ENCODE measurements at places on chromosomes 11 and 22.
A peak's percentile ranks its signal among the peaks of the same experiment; 100 is the strongest.

DNA sequence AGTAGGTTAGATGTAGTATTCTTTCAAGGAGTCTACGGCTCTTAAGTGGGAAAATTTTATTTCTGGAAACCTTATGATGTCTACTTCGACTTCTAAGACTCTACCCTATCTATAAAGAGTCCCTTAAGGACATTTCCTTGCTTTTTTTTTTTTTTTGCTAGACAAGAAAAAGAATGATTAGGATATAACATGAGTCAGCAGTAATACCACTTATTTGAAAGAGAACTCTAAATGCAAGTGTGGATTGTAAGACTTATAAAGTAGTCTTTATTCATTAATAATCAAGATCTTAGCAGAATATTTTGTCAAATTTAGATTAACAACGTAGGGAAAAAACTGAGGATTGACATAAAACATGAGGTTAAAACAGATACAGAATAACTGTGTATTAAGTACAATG lies 71.0 kb downstream of the DKK3 start:
- H3K4me1 ChIP-seq, result no peaks in the 10 kb centered on the region
- no peak overlapping the region for H3K4me3 ChIP-seq
- no peak for DNase-seq
- no peaks in the 10 kb centered on the region for H3K27me3 ChIP-seq

DNA sequence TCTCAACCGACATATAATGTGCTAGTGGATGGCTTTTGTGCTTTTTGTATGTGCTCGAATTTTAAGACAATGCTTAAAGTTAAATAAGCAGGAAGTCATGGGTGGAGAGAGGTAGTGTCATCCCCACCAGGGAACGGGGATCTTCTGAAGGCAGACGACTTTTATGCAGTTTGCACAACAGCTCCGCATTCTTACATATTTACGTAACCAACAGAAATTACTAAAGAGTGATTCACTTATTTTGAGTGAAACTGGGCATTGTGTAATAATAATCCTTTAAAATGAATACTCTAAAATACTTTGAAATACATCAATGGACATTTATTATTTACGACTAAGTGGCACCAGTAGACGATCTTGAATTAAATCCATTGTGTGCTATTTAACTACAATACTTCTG lies 305.1 kb downstream of the CNTN5 start:
- no peaks in the 10 kb centered on the region for H3K27me3 ChIP-seq
- no peak for DNase-seq
- H3K27ac ChIP-seq, result no peak overlapping the region
- no peaks in the 10 kb centered on the region for H3K4me1 ChIP-seq

GRCh38 chr22:49137206-49137840 lies 690.4 kb downstream of the BRD1 start:
- DNase-seq, result no peak
- no peaks in the 10 kb centered on the region for H3K4me1 ChIP-seq
- peaks cover 48% of the 10 kb centered on the region for H3K27me3 ChIP-seq
- H3K27ac ChIP-seq, result no peak overlapping the region

- no peak overlapping the region for H3K27ac ChIP-seq
- H3K4me3 ChIP-seq, result no peak overlapping the region
- H3K36me3 ChIP-seq, result no peaks in the 10 kb centered on the region
Observed at GRCh38 chr11:71551711-71552110, 3.5 kb downstream of the KRTAP5-9 start.

DNA sequence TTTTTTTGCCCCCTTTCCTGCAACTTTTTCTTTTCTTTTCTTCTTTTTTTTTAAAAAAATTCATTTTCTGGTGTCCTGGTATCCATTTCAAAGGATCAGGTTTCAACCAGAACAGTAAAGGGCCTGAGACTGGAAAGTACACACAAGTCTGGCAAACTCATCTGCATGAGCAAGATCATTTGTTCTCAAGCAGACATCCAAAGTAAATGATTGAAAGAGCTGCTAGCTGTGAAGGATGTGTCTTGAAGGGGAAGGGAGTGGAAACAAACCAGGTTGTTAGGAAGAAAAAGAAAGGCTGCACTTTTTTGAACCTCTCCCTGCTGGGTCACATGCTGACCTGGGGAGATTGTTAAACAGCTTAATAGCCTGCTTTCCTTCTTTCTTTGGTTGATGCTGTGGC lies 5.3 kb downstream of the YAP1 start:
- no peaks in the 10 kb centered on the region for H3K27me3 ChIP-seq
- peaks cover 3% of the 10 kb centered on the region for H3K36me3 ChIP-seq
- peak overlapping the region; percentile 48 for H3K27ac ChIP-seq
- no peak overlapping the region for H3K4me3 ChIP-seq
- H3K4me1 ChIP-seq, result peaks cover 36% of the 10 kb centered on the region
- DNase-seq, result no peak

- no peak overlapping the region for H3K27ac ChIP-seq
- H3K4me1 ChIP-seq, result no peaks in the 10 kb centered on the region
Observed at GRCh38 chr22:17149076-17149815, 9.8 kb downstream of the HDHD5 start.

DNA sequence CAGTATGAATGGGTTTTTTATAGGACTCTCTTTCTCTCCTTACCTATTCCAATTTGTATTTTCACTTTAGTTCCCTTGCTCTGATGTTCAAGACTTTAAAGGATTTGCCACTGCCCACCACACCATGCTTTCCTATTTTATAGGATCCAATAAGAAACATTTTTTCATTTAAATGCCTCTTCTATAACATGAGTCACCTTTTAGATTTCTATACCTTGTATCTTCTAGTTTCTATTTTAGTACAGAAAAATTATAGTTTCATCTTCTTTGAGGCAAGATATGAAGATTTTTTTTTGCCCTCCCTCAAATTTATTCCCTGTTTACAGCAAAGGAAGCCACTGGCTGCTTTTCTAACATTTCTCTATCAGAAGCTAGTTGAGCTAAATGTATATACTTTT lies 76.8 kb downstream of the ARFGAP2 start:
- H3K27me3 ChIP-seq, result no peaks in the 10 kb centered on the region
- no peak for DNase-seq
- H3K36me3 ChIP-seq, result no peaks in the 10 kb centered on the region

GRCh38 chr11:36385121-36385970 lies 89.3 kb downstream of the PRR5L start:
- H3K27me3 ChIP-seq, result no peaks in the 10 kb centered on the region
- no peaks in the 10 kb centered on the region for H3K36me3 ChIP-seq
- H3K27ac ChIP-seq, result no peak overlapping the region
- no peak for DNase-seq

- H3K27me3 ChIP-seq, result no peaks in the 10 kb centered on the region
- no peak overlapping the region for H3K4me3 ChIP-seq
- H3K36me3 ChIP-seq, result no peaks in the 10 kb centered on the region
- no peak for DNase-seq
- H3K27ac ChIP-seq, result peak overlapping the region; percentile 92
- H3K4me1 ChIP-seq, result peaks cover 19% of the 10 kb centered on the region
Observed at GRCh38 chr11:67631411-67631810, 1.7 kb upstream of the NUDT8 start.

DNA sequence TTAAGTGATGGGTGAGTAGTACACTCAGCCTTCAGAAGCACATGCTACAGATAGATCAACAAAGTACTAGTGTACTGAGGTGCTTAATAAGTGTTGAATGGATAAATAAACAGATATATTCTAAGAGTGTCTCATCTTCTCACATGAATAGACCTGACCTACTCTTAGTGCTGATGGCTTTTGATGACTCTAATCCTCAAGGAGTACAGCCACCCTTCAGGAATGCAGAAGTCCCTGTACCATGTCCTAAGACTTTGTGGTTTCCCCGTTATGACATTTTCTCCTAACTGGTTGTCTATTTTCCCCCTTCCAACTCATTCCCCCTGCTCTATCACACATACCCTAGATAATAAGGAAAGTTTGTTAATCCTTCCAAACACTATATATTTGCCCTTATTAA lies 61.6 kb downstream of the C11orf65 start:
- H3K27ac ChIP-seq, result no peak overlapping the region
- DNase-seq, result no peak
- H3K36me3 ChIP-seq, result no peaks in the 10 kb centered on the region
- H3K27me3 ChIP-seq, result no peaks in the 10 kb centered on the region

DNA sequence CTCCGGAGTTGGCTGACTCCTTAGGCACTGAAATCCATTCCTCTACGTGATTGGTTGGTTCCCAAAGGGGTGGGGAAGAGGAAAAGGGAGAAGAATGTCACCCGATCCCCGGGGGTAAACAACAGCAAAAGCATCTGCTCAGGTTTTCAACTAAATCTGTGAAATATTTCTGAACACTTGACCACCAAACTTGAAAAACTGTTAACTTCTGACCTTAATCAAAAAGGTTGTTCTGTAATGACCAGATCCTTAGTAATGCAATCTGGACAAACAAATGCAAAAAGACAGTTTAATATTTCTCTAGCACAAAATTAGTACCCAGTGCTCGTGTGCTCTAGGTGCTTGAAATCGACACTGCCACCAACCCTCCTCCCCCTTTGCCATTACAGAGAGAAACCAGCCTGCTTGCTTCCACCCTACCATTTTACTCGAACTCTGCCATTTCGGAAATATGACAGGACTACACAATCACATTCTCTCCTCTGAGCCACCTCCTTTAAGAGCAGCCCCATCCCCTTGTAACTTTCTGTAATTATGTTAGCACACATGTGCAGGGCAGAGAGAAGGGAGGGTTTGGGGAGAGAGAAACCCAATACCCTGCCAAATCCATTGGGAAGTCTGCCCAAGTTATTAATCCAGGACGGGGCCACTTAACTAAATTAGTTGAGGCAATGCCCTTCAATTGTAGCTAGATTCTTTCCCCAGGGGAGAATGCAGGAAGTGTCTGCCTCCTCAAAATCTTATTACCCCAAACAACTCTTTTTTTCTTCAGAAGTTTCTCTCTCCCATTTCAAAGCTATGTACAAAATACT lies 113.8 kb downstream of the RBFOX2 start:
- no peaks in the 10 kb centered on the region for H3K36me3 ChIP-seq
- peaks cover 68% of the 10 kb centered on the region for H3K4me1 ChIP-seq

GRCh38 chr22:44084044-44084772 lies 60.1 kb downstream of the PARVB start:
- no peaks in the 10 kb centered on the region for H3K27me3 ChIP-seq
- peaks cover 2% of the 10 kb centered on the region for H3K4me1 ChIP-seq
- no peak for DNase-seq
- H3K27ac ChIP-seq, result no peak overlapping the region

DNA sequence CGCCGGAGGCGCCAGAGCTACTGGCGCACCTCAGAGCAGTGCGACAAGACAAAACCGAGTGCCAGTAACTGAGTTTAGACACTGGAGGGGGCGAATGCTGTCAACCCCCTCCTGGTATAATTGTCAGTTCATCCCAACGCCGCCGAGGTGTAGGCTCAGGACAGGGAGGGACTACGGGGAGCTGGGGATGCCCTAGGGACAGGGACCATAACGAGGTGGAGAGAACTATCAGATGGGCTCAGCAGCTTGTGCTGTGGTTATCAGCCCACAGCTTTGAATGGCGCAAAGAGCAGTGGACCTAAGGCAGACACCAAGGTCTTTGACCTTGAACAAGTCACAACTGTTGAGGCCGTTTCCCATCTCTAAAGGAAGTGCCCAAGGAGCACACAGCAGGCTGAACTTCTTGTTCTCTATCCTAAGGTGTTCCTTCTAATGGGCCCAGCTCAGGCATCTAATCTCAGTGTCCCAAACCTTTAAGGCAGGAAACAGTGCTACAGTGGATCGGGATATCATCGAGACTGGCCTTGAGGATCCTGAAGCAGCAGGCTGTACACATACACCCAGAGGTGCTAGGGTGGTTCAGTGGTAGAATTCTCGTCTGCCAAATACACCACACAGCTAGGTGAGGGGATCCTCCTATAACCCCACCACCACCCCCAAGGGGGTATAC lies 958 bp upstream of the TUT1 start:
- peaks cover 40% of the 10 kb centered on the region for H3K36me3 ChIP-seq
- DNase-seq, result no peak
- H3K4me1 ChIP-seq, result no peaks in the 10 kb centered on the region
- peak overlapping the region; percentile 97 for H3K27ac ChIP-seq

- no peaks in the 10 kb centered on the region for H3K36me3 ChIP-seq
- no peaks in the 10 kb centered on the region for H3K27me3 ChIP-seq
- DNase-seq, result no peak
Observed at GRCh38 chr11:23988381-23989006, 508.4 kb upstream of the LUZP2 start.

GRCh38 chr22:37608477-37609239 lies at the start of gene GGA1:
TSS of gene GGA1 (plus strand) at chr22:37608834. CDS start at chr22:37608861, 27 bp downstream.
- DNase-seq, result peak; percentile 98
- H3K4me1 ChIP-seq, result peaks cover 25% of the 10 kb centered on the region
- peak within 1 kb of the TSS; percentile 88 for H3K27ac ChIP-seq
- H3K36me3 ChIP-seq, result no peaks in the 10 kb centered on the region
- peaks cover 27% of the 10 kb centered on the region for H3K27me3 ChIP-seq
- peak within 1 kb of the TSS; percentile 95 for H3K4me3 ChIP-seq

DNA sequence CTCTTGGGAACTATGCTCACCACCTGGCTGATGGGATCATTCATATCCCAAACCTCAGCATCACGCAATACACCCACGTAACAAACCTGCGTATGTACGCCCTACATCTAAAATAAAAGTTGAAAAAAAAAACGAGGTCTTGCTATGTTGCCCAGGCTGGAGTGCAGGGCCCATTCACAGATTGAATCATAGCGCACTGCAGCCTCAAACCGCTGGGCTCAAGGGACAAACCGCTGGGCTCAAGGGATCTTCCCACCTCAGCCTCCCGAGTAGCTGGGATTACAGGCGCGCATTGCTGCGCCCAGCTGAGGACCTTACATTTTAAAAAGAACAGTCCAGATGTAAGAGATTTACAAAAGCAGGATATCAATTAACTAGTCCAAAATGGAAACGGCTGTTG lies 41.9 kb upstream of the EMID1 start:
- peak; percentile 15 for DNase-seq
- no peaks in the 10 kb centered on the region for H3K4me1 ChIP-seq
- H3K27ac ChIP-seq, result no peak overlapping the region
- H3K36me3 ChIP-seq, result no peaks in the 10 kb centered on the region
- H3K27me3 ChIP-seq, result no peaks in the 10 kb centered on the region

All from tibial artery (tissue), 4 donors.